ENCODE measurements at places on chromosomes 12 and 14.

- no peak for DNase-seq
These were observed 27.4 kb downstream of the GIT2 start for GRCh38 chr12:109968801-109969200.

DNA sequence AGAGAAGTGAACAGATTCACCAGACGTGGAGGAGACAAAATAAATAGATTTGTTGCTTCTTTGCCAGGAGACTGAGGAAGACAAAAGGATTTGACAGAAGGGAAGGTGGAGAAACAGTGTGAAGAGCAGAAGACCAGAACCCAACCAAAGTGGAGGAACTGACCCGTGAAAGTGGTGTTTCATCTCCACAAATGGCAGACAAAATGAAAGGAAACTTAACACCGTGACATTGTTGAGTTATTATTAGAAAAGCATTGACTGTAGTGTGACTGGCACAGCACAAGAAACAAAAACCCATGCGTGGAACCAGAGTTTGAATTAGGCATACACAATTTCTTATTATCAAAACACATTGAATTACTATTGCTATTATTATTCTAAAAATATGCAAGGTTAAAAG, 518.1 kb downstream of the TMEM121 start:
- DNase-seq: no peak

- peak; percentile 58 for DNase-seq
These were observed at the start of gene RARG for GRCh38 chr12:53231921-53232645. RARG (minus strand) TSS chr12:53232209; CDS start chr12:53227545, 4,664 bp downstream.

- no peak for DNase-seq
These were observed 32.9 kb downstream of the NIN start for GRCh38 chr14:50798048-50798421.

Data from GM12892 (cell line).